CD4-positive, alpha-beta T cell treated with Interleukin-4 for 4 hours (primary cell): ENCODE measurements at places on chromosomes 3 and 15.

DNA sequence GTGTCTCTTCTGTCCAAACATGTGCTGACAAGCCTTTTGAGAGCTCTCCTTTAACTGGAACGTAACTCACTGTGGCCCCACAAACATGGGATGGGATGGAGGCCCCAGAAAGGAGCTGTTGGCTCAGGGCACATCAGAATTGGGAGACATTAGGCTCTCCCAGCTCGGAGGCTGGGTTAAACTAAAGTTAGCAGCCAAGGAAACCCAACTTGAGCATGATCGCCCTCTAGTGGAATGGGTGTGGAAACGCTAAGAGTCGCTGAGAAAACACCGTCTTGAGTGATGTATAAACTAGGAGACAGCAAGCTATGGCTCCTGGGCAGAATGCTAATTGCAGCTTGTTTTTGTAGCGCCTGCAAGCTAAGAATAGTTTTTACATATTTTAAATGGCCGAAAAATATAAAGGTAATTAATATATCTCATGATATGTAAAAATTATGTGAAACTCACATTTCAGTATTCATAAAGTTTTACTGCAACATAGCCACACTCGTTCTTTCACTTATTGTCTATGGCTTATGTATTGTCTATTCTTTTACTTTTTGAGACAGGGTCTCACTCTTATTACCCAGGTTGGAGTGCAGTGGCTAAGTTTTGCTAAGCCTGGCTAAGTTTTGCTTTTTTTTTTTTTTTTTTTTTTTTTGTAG is 138.8 kb upstream of the HACD2 start:
- DNase-seq, result peak; percentile 59

DNA sequence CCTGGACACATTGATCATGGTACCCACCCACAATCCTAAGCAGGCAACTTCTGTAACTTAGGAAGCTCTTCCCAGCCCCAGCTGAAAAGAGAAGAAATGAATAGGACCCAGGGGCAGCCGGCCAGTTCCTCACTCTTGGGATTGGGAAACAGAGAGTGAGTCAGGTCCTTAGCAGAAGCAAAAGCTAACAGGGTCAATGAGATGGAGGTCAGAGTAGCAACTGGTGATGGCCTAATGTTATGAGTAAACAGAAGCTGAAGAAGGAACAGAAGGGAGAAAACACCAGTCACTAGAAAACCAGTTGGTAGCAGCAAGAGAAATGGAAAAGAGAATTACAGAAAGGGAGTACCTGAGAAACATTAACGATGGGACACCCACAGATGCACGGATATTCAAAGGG is 20.0 kb downstream of the RIOX2 start:
- no peak for DNase-seq

DNA sequence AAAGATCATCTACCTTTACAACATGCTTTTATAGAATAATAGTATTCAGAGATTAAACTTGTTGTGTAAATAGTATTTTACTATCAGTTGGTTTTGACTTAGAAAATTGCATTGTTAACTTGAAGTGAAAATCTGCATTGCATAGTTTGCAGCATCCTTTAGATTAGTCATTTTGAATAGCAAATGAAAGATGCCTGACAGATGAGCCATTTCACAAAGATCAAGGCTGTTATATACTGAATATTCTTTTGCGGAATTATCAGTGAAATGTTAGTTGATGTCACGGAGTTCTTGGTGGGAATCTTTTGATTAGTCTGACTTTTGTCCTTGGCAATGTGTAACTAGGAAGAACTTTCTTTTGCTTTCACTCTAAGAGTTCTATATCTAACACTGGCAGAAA is 24.5 kb downstream of the RSRC1 start:
- DNase-seq, result no peak

DNA sequence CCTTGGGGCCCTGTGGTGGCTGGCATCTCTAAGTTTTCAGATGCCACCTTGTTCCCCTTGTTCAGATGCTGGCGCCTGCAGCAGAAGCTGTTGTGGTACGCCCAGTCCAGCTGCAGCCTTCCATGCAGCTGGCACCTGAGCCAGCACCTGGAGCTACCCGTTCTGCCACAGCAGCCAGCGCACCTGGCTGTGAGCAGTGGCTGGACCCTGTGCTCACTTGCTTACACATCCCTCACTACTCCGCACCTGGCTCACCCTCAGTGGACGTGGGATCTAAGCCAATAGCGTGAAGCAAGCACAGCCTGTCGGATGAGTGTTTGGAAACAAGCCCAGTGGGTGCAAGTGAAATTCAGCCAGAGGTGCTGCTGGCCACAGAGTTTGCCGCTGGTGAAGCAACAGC is 607.5 kb upstream of the BCHE start:
- DNase-seq, result no peak

GRCh38 chr3:125605756-125606155 is 10.5 kb upstream of the OSBPL11 start:
- no peak for DNase-seq

DNA sequence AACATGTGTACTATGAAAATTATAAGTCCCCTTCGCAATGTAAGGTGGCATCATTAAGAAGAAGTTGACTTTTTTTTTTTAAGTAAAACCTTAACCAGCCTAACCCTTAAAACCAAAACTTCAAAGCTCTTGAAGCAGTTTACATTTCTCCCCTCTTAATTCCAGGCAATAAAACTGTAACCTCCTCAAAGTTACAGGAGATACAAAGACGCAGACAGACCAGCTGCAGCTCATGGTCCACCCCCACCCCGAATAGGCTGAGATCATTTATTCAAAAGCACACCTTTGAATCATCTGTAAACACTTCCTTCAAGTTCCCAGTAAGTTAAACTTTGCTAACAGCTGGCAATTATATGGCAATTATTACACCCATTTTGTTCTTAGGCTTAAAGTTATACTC is 414.5 kb downstream of the ERC2 start:
- no peak for DNase-seq

- DNase-seq, result no peak
These were observed 79.5 kb upstream of the GUCA1C start for GRCh38 chr3:109033000-109033660.

- DNase-seq, result no peak
These were observed 4.4 kb downstream of the SLC6A6 start for GRCh38 chr3:14406766-14407165.

DNA sequence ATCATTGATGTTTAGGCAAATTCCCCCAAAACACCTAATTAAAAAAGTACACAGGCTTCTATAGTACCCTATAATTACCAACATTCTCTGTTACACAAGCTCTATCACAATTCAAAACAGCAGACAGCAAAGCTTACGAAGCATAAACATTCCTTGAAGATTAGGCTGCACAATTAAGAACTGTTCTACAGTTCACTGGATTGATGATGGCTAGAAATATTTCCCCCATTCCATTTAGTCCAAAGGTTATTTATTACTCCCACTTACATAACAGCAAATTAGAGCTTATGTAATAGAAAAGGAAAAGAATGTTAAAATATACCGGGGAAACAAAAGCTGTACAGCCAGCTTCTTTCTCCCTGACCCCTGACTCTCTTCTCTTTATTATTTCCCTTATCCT is 49.3 kb downstream of the UACA start:
- DNase-seq, result no peak

DNA sequence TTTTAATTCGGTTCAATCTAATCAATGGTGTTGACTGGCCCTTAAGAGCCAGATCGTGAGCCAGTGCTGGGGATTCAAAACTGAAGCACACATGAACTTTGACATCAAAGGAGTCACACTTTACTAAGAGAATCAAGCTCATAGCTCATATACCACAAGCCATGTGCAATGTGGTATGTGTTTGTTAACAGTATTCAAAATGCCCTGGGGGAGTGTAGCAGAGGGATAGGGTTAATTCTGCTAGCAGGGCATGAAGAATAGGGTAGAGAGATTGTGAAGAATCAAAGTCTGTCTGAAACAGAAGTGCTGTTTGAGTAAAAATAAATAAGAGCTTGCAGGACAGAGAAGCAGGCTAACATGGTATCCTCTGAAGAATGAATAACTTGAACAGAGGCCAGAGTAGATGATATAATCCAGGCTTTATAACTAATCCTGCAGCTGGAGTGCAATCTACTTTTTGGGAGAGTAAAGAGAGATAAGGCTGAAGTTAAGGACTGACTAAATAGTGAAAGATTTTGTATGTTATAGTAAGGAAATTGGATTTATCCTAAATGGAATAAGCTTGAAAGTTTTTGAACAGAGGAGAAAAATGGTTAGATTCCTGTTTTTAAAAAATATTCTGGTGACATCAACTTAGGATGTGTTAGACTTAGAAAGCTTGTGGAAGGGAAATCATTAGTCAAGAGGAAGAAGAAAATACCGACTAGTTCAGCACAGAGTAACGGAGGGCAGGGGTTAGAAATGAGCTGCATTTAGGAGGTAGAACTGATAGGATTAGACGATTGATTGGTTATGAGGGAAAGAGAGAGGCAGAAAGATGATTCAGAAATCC is 292.0 kb downstream of the NFKBIZ start:
- no peak for DNase-seq
